Esophagus mucosa (tissue), 1 donor: ENCODE measurements at places on chromosomes 7 and 10. TPM values are rescaled to one million over a fixed set of nuclear protein-coding genes. Genes with fewer than 3 reads are reported as not detected.

Gene OGA
- total RNA-seq, result 54.4 TPM

Gene CFTR
- 0.60 TPM for total RNA-seq

Gene SLC18A2
- total RNA-seq, result 0.12 TPM

Gene ECD
- 20.0 TPM for total RNA-seq

Gene ZNF853
- total RNA-seq, result 0.24 TPM

Gene MUC12
- total RNA-seq, result 0.16 TPM

Gene CYP3A7
- total RNA-seq, result not detected
